ENCODE measurements at places on chromosomes 5 and 9.

DNA sequence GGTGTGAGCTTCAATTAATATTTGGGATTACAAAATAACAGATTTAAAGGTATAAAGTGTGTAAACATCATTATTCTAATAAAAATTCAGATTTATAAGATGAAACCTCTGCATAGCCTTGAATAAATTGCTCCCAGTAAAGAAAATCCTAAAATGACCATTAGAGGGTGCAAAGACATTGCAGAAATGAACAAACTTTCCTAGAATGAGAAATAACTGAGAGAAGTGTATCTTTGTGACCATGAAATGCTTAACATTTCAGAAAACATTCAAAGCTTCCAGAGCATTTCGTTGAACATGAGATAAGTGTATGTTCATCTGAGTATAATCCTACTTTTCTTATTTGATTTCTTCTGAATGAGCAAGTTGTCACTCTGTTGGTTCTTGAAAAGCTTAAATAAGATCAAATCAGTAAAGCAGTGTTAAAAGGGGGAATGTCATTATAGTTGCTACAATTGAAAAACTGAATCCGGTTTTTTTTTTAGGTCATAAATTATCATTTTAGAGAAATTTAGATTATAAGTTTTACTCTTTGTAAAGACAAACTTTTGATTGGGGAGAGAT is 24.7 kb upstream of the NUDT12 start:
- no peak for DNase-seq

DNA sequence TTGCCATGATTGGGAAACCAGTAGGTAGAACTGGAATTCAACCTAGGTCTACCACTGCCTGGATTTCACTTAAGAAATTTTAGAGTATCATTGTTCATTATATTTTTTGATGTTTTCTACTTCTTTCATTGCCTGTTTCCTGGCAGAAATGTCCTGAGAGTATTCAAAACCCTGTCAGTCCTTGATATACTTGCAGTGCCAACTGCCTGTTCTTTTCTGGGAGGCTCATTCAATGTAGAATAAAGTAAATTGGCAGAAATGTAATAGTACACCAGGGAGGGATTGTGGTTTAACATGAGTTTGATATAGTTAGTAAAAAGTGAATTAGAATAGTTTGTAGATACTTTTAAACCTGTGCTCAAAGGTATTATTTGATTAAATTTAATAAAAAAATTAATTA is 286.3 kb downstream of the FBXL7 start:
- no peak for DNase-seq

GRCh38 chr9:99040251-99040900 is 64.5 kb upstream of the TGFBR1 start:
- no peak for DNase-seq

GRCh38 chr9:13445103-13445500 is 165.6 kb upstream of the MPDZ start:
- no peak for DNase-seq

DNA sequence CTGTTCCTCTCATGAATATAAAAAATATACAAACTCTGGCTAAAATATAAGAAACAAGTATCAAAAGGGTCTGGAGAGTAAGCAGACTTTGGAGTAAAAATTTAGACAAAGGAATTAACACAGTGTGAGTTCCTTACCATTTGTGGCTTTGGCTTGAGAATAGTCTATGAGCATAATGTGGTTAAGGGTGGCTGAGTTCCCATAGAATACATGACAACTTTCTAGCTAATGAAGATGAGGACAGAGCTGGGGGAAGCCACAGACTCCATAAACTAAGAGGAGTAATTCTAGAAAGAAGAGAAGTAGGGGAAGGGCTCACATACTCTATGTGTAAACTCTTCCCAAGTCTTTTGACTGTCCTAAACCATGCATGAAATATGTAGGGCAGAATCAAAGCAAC is 79.4 kb downstream of the CAAP1 start:
- DNase-seq, result no peak

DNA sequence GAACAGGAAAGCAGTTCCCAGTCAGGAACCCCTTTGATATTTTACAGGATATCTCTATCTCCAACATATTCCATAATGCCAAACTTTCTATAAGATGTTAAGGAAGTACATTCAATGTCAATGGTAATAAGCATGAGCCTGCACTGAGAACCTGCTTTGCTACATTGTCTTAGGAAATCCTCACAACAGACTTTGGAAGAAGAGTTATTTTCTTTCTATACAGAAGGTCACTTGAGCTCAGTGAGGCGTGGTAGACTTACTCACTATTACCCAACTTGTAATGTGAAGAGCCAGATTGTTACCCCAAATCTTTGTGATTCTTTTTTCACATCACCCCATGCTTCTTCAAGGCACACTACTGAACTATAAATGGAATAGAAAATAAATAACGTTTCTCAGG is 435.9 kb downstream of the DNAH5 start:
- no peak for DNase-seq

- DNase-seq, result no peak
Measured at GRCh38 chr5:172194985-172195774, 1.2 kb downstream of the EFCAB9 start.

DNA sequence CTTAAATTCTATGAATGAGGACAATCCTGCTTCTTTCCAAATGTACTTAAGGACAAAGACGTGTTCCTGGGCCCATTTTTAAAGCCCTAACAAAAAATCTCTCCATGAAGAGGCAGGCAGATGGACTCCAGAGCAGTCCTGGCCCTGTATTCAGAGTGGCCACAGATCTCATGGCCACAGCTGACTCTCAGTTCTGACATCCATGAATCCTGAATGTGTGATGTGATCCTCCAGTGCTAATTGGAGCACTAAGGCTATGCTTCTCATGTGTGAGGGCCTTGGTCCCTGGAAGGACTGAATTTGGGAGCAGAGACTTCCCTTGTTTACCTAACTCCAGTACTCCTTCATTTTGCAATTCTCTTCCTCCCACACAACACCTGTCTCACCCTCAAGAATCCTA is 373.0 kb downstream of the AGTPBP1 start:
- no peak for DNase-seq

DNA sequence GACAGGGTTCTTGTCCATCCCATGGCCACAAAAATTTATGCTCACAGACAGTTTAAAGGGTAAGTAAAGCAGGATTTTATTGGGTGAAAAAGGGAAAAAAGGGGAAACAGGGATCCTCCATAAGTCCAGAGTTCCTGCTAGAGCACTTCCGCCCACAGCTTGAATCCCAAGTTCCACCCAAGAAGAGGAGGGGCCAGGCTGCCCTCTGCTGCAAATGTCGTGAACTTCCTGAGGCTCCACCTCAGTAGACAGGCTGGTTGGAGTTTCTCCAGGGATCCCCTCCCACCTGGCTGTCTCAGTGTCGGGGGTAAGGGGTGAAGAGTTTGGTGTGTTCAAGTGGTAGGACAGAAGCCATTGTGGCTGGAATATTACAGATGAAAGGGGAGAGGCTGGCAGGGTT is 275.0 kb upstream of the SGCD start:
- DNase-seq, result peak; percentile 4

GRCh38 chr9:76459694-76460635 is 983 bp downstream of the GCNT1 start:
- peak; percentile 6 for DNase-seq

GRCh38 chr5:87136096-87136495 is 131.6 kb upstream of the RASA1 start:
- DNase-seq, result no peak

- DNase-seq, result no peak
Measured at GRCh38 chr9:69476016-69476415, 151.0 kb downstream of the ENTREP1 start.

GRCh38 chr5:177500685-177501522 is 3.5 kb upstream of the PDLIM7 start:
- DNase-seq, result peak; percentile 82

DNA sequence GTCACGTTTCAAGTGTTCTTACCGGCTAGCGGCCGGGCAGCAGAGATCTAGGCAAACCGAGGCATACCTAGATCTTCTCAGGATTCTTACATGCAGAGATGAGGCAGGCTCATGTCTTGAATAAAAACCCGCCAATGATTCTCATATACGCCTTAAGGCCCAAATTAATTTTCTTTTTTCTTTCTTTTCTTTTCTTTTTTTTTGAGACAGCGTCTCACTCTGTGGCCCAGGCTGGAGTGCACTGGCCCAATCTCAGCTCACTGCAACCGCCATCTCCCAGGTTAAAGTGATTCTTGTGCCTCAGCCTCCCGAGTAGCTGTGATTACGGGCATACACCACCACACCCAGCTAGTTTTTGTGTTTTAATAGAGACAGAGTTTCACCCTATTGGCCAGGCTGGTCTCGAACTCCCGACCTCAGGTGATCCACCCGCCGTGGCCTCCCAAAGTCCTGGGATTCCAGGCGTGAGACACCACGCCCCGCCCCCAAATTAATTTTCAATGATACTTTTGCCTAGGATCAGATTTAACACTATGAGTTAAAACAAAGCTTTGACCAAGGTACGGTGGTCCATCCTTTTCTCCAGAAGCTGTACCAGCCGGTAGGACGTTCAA is 1.5 kb downstream of the C9orf40 start:
- no peak for DNase-seq

GRCh38 chr9:76644647-76645250 is 119.5 kb upstream of the PCA3 start:
- no peak for DNase-seq

DNA sequence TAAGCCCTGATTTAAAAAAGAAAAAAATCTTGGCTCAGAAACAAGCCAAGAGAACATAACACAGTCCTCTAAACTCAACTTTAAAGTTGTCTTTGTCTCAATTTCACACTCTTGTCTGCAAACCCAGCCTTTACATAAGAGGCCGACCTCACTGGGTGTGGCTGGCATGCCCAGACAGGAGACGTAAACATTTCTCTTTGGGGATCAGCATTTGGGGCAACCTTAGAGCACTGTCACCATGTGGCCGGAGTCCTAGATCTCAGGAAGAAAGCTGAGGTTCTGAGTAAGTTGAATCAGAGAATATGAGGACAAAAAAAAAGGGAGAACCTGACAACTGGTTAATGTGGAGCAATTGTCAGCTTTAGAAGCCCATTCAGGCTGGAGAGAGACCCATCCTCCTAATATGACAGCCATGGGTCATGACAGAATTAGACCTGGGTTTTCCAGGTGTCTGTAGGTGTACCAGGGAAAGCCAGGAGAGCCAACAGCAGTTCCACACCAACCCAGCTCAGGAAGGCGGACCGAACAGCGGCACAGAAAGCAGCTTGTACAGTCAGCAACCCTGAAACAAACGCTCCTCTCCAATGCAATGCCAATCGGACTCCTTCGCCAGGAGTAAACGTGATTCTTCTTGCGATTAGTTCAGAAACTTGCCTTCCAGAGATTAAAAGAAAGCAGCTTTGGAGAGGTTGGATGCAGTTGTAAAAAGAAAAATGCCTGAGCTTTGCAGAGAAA is 97.9 kb upstream of the MAP3K1 start:
- no peak for DNase-seq

DNA sequence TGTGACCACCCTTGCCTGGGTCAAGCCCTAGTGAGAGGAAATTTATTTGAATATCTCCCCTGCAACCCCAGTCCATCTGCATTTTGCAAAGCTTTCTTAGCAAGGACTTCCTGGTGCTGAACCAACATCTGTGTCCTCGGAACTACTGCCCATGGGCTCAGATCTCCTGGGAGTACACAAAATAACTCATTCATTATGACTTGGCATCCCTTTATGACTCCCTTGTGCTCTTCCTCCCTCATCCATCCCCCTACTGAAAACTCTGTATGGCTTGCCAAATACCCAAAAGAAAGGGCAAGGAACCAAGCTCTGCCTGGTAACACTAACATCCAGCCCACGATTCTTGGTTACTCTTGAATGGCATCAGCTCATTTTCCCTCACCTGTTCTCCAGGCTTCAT is 368.5 kb downstream of the NTRK2 start:
- no peak for DNase-seq

GRCh38 chr9:117825609-117826347 is 121.6 kb downstream of the TLR4 start:
- DNase-seq, result peak; percentile 56

GRCh38 chr5:177983763-177984583 is 12.1 kb downstream of the PROP1 start:
- no peak for DNase-seq

GRCh38 chr9:127567035-127567729 is 44.9 kb upstream of the STXBP1 start:
- DNase-seq, result no peak

- DNase-seq, result no peak
Measured at GRCh38 chr9:80875947-80876346, 813.4 kb downstream of the TLE1 start.

GRCh38 chr5:68562308-68562707 is 346.8 kb downstream of the PIK3R1 start:
- DNase-seq, result no peak

- no peak for DNase-seq
Measured at GRCh38 chr9:78918976-78919375, 622.1 kb downstream of the PSAT1 start.

DNA sequence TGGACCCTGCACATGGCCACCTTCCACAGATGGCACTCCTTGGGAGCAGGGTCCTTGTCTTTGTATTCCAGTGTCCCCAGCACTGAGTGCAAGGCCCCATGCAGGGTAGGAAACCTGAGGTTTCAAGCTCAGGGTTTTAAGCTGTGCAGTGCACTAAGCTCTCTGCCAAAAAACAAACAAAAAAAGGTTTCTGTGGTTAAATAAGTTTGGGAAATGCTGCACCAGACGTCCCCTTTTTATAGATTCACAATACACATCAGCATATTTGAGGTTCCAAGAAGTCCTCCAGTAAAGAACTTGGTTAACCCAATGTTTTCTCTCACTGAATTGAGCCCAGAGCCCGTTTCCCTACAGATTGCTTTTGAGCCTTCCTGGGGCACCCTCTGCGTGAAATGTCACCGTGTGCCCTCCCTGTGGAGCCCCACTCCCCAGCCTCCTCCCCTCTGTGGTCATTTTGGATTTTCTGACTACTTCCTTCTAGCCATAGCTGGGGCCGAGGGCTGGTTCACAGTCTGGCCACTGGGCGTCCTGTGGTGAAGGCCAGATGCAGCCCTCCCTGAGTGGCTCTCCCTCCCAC is 17.1 kb downstream of the DELE1 start:
- DNase-seq, result no peak

DNA sequence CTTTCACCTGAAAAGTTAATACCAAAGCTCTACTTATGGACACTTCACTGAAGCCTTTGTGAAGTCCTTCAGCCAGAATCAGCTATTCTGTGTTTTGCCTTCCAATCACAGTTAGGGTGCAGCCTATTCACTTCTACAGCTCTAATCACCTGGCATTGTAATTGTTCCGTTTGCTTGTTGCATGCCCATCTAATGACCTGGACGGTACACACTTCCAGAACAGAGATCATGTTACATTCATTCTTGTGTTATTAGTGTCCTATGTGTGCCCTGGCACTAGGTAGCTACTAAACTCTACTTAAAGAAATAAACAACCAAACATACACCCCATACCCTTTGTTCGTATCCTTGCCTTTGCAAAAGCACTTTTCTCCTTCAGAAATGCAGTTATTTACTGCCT is 1162.9 kb upstream of the WWC1 start:
- DNase-seq, result no peak

DNA sequence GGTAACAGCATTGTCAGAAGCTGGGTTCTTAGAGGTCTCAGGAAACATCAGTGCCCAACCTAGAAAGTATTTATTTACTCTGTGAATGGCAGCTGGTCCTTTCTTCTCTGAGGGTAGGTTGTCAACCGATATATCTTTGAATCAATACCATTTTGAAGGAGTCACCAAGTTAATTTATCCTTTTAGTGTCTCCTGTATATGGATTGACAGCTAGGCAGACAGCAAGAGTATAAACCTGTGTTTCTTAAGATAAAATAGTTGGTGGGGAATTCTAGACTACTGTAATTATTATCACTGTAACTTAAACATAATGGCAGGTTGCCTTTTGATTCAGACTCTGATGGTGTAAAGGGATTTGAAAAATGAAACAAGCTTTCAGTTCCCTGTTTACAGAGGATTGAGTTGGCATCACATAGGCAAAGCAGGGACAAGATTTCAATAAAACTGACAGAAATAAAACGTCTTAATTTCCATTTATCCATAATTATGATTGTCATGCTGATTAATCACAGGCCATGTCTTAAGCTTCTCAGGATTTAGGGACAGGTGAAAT is 190.8 kb upstream of the HAPLN1 start:
- no peak for DNase-seq
